T-helper 1 cell (primary cell): ENCODE measurements at places on chromosomes 1 and 21.

DNA sequence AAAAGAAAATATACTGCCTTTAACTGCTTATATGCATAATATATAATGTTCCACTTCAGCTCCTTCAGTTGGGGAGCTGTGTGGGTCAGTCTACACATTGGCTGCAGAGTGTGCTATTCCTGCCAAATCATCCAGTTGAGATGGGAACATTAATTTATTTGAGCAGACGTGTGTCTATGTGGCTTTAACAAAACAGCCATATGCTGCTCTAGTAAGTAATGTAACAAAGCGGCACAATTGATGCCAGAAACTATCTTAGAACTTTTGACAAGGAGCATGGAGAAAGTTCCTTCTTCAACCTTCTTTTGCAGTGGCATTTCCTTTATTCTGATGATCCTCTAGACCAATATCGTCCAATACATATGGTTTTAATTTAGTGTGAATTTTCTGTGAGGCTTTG is 285.9 kb upstream of the C1orf87 start:
- DNase-seq = no peak

DNA sequence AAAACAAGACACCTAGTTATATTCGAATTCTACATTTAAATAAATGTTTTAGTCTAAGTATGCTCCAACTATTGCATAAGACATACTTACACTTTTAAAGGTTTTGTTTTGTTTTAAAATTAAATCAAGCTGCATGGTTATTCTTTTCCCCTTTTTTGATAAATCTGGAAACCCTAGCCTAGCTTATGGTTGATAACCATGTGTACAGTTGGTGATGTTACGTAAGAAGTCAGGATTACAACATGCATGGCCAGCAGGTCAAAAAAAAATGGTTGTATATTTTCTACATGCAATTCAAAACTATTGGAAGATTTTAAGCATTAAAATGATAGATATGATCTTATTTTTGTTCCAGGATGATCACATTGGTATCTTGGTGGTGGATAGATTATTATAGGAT is 1600.6 kb downstream of the PLA2G4A start:
- DNase-seq = no peak

GRCh38 chr1:46370214-46370633 is 23.9 kb upstream of the FAAH start:
- DNase-seq = no peak

DNA sequence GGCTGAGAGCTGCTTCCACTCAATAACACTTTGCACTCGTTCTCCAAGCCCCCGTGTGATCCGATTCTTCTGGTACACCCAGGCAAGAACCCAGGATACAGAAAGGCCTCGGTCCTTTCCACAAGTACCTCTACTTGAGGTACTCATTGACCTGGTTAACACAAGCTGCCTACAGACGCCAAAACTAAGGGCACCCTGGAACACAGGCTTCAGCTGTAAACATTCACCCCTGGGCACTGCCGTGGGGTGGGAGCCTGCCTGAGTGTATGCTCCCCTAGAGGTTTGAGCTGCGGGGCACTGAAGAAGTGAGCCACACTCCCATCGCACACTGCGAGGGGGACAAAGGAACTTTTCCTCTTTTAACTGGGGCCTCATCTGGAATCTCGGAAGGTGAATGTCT is 30.5 kb downstream of the LRRC3 start:
- no peak for DNase-seq

DNA sequence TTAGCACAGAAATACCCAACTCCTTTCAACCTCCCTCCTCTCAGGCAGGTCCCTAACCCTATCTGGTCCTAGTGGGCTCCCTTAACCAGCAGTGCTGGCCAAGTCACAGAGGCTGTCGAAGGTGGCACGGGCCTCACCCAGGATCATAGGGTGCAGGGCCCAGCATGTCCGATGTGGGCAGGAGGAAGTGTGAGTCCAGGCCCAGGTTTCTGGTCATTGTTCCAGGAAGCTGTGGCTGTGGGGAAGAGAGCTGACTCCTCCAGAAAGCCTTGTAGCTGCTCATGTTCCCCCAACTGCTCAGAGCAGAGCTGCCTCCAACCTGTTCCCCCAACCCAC is 2.4 kb downstream of the CCDC17 start:
- no peak for DNase-seq

DNA sequence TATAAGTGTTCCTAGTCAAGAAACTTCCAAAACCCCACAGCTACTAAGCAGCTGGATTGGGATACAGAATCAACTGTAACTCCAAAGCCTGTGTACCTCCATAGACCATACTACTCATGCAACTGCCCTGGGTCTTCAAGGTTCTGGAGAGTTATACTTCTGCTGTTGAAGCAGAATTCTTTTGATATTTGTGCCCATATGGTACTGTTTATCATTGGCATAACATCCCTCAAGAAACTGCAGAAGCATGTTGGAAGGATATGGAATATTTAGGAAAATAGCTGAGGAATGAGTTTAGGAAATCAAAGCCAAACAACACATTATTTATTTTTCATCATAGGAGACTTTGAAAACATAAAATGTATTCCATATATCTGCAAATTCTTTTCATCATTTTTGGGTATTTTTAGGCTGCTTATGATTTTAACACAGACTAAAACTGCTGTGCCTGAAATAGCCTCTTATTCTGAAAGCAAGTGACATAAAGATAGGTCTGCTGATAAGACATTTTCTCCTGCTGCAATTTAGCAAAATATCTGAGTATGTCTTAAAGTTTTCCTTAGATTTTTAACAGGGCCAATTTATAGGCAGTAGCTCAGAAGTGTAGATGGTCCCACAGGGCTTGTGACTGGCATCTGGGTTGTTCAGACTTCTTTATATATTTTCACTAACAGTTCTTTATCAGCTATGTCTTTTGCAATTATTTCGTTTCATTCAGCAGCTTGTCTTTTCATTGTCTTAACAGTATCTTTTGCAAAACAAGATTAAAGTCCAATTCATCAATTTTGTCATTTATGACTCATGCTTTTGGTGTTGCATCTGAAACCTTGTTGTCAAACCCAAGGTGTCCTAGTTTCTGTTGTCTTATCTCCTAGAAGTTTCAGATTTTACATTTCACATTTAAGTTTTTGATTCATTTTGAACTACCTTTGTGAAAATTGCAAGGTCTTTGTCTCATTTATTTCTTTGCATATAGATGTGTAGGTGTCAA is 41.1 kb upstream of the ZNF124 start:
- DNase-seq = no peak
